NCI-H2029 treated with DMSO at 0.1 percent for 48 hours (cell line): ENCODE measurements at places on chromosomes 3 and 15.

GRCh38 chr3:79258479-79258878 lies 509.3 kb downstream of the ROBO1 start:
- no peak for DNase-seq

DNA sequence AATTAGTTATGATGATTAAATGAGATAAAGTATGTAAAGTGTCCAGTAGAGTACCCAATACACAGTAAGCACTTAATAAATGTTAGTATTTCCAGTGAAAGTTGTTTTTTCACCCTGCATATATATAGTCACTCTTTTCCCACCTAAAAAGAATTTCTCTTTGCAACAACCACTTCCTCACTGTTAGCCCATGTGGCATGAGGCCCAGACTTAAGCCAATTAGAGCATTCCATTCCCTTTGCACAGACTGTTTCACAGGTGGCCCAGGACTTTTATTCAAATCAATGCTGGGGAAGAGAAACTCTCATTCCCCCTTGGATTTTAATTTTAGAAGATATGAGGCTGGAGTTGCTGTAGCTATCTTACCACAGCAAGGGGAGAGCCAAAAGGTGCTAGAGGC lies 3.7 kb downstream of the IFT80 start:
- DNase-seq, result no peak

DNA sequence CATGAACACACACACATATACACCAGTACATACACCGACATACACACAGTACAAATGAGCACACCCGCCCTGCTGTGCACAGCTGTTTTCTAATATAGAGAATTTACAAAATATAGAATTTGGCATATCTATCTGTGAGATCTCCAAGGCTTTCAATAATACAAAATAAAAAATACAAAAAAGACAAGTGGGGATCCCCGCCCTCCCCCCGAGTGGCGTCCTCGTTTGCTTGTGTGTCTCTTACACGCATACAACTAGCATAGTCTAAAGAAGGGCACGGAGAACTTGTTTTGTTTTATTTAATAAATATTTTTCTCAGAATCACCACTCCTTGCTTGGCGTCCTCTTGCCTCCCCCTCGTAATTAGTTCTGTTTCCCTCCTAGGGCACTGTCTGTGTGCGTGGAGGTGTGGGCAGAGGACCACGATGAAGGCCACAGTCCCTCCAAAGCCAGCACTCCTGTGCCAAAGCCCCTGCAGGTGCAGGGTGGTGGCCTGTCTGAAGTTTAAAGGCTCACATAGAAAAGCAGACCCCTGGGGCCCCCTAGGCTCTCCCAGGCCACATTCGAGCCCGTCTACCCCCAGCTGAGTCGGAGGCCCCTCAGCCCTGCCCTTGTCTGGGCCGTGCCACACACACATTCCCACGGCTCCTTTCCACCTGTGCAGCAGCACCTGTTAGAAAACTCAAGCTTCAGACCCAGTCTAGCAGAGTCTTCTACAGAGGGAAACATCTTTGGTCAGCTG lies 82.1 kb downstream of the SEC22A start:
- no peak for DNase-seq

- DNase-seq, result no peak
These were observed 10.3 kb upstream of the DNAJC13 start for GRCh38 chr3:132407025-132407424.

GRCh38 chr3:49278548-49278947 lies 1.5 kb upstream of the C3orf62 start:
- no peak for DNase-seq

DNA sequence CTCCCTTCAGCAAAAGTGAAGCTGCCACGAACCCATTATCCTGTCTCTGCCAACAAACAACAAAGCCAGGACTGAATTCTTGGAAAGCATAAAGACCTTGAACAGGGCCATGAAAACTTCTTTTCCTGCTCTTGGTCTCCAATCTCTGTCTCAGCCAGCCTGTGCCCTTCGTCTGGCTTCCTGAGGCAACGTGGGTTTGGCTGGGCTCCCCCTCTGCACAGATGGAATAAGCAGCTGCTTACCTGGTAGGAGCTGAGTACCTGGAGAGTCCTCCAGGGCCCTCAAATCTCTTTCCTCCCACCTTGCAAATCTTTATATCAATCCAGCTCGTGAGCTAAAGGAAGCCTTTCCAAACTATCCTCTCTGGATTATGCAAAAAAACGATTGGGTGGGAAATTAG lies 97.6 kb upstream of the PSMD6 start:
- DNase-seq, result no peak

GRCh38 chr15:48307586-48307985 lies 23.6 kb upstream of the DUT start:
- DNase-seq, result no peak

DNA sequence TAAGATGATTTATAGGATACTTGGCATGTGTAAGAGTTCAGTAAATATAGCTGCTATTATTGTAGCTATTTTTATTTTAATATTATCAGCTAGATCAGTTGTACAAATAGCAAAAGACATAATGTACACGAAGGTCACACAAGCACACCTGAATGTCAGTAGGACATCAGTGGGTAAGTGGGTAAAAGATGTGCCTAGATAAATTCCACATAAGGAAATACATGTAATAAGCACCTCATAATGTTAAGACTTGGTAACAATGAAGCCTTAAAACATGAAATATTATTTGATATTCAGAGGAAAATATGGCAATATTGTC lies 41.5 kb downstream of the ABHD2 start:
- no peak for DNase-seq

- DNase-seq, result no peak
These were observed 428 bp downstream of the LYSMD4 start for GRCh38 chr15:99732751-99733267.

- DNase-seq, result no peak
These were observed at the start of gene GRK7 for GRCh38 chr3:141763088-141763750. Gene GRK7, plus strand, starts transcription at chr3:141763408. Its CDS starts 14,877 bp downstream, at chr3:141778285.

GRCh38 chr3:122930063-122930997 lies 97.2 kb downstream of the SEMA5B start:
- no peak for DNase-seq

DNA sequence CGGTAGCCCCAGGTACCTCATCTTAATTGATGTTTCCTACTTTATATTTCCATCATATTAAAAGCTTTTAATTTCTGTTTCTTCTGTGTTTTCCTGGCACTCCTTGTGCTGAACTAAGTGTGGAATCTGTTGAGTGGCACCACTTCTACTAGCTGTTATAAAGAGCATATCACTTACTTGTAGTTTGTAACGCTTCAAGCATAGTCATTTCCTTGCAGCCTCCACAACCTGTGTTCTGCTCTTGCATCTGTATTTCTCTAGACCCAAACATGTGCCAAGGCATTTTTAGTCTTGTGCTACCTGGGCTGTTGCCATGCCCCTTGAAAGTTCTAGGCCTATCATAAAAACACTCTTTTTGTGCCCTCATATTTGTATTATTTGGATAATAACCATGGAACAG lies 16.0 kb downstream of the ZNF654 start:
- DNase-seq, result no peak

DNA sequence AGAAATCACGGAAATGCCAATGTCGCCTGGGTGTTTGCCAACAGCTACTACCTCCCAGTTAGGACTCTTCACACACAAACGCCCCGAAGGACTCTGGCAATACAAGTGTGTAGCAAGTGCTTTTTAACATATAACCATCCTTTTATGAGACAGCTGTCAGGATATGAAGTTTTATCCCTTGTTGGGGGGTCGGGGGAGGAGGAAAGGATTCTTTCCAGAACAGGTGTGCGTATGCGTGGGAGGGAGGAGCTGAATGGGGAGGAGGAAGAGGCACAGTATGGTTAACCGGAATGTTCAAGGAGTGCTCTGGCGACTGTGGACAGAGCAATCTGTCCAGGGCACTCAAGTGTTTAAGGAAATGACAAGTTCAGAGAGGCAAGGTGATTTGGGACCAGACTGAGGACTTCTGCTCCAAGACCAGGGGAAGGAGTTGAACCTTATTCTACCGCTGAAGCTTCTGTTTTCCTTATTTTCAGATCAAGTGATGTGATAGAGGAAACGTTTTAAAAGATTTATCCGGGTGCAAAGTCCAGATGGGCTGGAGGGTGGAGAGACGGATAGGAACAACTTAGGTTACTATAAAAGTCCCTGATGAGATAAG lies 1.3 kb downstream of the TSPAN3 start:
- DNase-seq, result peak; percentile 24
